Activated T-helper 1 cell treated with anti-CD3 and anti-CD28 coated beads, Interleukin-12 subunit alpha, Interleukin-12 subunit beta, Interleukin-2, Interleukin-4 antibody, amounts not matched to agents 30 ng/mL and 10 ng/mL and 1 ng/mL, durations not matched to agents 14 hours and 24 hours and 36 hours (primary cell): ENCODE measurements at places on chromosomes 6 and 20. TPM values are rescaled to one million over a fixed set of nuclear protein-coding genes. Genes with fewer than 3 reads are reported as not detected.

LTB gene
- 270 and 277 TPM in 2 replicates for total RNA-seq

PROKR2 gene
- not detected in 2 replicates for total RNA-seq

EYS gene
- not detected in 2 replicates for total RNA-seq

DACT2 gene
- 2.1 and 2.3 TPM in 2 replicates for total RNA-seq

GRCh38 chr6:131628726-131629125, 684 bp upstream of the MED23 start:
- H3K36me3 ChIP-seq, result peaks cover 7% of the 10 kb centered on the region
- no peaks in the 10 kb centered on the region for H3K27me3 ChIP-seq
- DNase-seq, result no peak
- peak overlapping the region; percentile 94 for H3K27ac ChIP-seq
- peaks cover 36% of the 10 kb centered on the region for H3K4me1 ChIP-seq

- no peaks in the 10 kb centered on the region for H3K4me1 ChIP-seq
- H3K27me3 ChIP-seq, result no peaks in the 10 kb centered on the region
- no peaks in the 10 kb centered on the region for H3K36me3 ChIP-seq
These were observed 200.6 kb downstream of the MAFB start for GRCh38 chr20:40488401-40488800.

DNA sequence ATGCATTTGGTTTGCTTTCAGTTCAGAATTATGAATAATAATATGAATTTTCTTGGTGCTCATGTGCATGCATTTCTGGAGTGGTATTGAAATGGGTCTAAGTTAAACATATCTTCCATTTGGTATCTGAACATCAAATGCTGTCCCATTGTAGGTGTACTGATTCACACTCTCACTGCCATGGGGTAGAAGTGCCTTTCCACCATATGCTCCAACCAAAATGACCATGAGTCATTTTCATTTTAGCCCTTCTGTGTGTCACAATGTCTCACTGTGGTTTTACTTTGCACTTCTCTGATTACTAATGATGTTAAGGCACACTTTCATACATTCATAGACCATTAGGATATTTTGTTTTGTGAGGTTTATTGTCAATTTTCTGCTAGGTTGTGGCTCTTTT, 211.9 kb downstream of the HAO1 start:
- no peaks in the 10 kb centered on the region for H3K4me1 ChIP-seq
- no peak overlapping the region for H3K27ac ChIP-seq
- H3K27me3 ChIP-seq, result no peaks in the 10 kb centered on the region
- no peak overlapping the region for H3K4me3 ChIP-seq

GRCh38 chr6:108738684-108739416, 109.4 kb upstream of the ARMC2 start:
- H3K36me3 ChIP-seq, result no peaks in the 10 kb centered on the region
- DNase-seq, result no peak
- no peak overlapping the region for H3K27ac ChIP-seq
- no peaks in the 10 kb centered on the region for H3K4me1 ChIP-seq
- H3K27me3 ChIP-seq, result peaks cover 13% of the 10 kb centered on the region

GRCh38 chr6:16872543-16873235, 111.4 kb upstream of the ATXN1 start:
- no peak overlapping the region for H3K27ac ChIP-seq
- no peak for DNase-seq
- peaks cover 20% of the 10 kb centered on the region for H3K27me3 ChIP-seq
- H3K4me1 ChIP-seq, result no peaks in the 10 kb centered on the region
- H3K36me3 ChIP-seq, result no peaks in the 10 kb centered on the region

DNA sequence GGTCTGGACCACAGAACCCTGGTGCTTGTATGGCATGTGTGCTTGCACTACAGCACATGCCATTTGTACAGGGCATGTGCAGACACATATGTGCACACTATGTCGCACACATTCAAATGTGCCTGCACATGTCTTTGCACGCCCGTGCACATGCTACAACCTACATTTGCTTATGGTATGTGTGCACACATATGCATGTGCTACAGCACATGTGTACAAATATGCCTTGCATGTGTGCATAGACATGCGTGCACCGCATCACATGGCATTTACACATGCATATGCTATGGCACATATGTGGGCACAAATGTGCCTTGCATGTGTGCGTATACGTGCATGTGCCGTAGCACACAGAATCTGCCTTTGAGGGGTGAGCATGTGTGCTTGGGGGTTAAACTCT, 90.5 kb downstream of the DHX35 start:
- DNase-seq, result no peak
- H3K4me3 ChIP-seq, result no peak overlapping the region
- peaks cover 7% of the 10 kb centered on the region for H3K27me3 ChIP-seq
- H3K4me1 ChIP-seq, result peaks cover 4% of the 10 kb centered on the region

DNA sequence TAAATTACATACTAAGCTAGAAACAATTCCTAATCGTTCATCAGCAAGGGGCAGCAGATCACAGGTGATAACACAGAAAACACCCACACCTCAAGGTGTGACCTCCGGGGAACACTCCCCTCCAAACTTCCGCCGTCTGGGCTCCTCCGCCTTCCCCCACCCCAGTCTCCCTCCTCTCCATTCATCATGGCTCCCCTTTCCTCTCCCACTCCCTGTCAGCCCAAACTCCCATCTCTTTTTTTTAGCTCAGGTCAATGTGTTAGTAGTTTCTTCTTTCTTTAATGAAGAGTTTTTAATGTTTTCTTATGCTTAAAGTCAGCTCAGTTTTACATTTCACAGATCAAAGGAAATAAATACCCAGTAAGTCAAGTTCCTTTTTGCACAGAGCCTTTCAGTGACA, 20.7 kb downstream of the CNKSR3 start:
- peaks cover 5% of the 10 kb centered on the region for H3K27me3 ChIP-seq
- H3K27ac ChIP-seq, result no peak overlapping the region
- DNase-seq, result no peak

DNA sequence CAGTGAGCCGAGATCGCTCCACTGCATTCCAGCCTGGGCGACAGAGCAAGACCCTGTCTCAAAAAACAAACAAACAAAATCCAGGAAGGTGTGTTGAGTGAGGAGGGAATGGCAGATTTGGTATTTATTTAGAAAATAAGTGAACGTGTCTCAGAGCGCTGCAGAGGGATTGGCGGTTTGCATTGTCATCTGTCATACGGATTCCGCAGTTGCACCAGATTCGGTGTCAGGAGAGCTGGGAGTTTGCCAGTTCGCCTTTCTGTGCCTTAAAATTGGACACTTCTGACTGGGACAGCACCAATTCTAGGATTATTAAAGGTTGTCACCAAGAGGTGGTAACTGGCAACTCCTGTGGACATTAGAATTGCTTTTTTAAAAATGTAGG, 912 bp downstream of the SNRNP48 start:
- H3K4me3 ChIP-seq, result peak overlapping the region; percentile 100
- H3K27ac ChIP-seq, result no peak overlapping the region
- H3K27me3 ChIP-seq, result no peaks in the 10 kb centered on the region
- peaks cover 15% of the 10 kb centered on the region for H3K36me3 ChIP-seq
- H3K4me1 ChIP-seq, result peaks cover 40% of the 10 kb centered on the region

DNA sequence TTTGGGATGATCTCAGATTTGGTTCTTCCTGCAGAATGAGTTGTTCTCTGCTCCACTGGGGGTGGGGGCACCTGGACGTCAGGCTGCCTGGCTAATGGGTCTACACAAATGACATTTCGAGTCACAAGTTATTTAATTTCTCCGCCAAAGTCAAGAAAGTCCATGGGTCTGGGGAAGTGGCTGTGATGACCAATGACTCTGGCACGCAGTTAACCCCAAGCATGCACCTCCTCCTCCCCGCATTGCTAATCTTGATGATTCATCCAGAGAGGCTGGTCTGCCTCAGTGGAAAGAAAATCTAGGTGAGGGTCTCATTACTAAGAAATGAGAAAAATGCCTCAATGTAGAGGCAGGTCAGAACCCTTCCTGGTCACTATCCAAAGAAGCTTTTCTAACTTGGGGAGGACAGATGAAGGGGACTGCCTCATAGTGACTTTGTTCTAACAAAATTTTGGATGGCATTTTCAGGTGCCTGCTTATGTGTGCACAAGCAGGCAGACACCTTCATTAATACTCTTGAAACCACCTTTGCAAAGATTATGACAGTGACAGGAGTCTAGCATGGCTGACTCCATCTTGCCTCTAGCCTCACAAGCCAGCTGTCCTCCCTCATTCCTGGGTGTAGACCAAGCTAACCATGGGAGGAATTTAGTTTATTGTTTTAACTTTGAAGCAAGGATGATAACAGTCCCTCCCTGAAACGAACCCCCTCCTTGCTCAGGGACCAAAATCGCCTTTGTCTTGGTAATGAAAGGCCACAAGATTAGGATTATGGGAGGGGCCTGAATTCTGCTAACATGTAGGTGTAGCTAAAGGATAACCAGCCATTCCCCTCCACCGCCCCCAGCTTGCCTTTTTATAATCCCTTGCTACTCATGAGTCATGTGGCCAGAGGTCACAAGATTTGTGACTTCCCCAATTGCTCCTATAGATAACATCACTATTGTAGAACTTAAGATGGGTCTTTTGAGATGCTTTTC, 98.6 kb upstream of the MRPS10 start:
- H3K27me3 ChIP-seq, result no peaks in the 10 kb centered on the region
- H3K27ac ChIP-seq, result peak overlapping the region; percentile 80
- peaks cover 74% of the 10 kb centered on the region for H3K4me1 ChIP-seq
- no peak for DNase-seq

GRCh38 chr6:123105561-123105960, 109.5 kb downstream of the CLVS2 start:
- no peak overlapping the region for H3K27ac ChIP-seq
- no peaks in the 10 kb centered on the region for H3K4me1 ChIP-seq
- no peaks in the 10 kb centered on the region for H3K36me3 ChIP-seq
- DNase-seq, result no peak
- H3K27me3 ChIP-seq, result no peaks in the 10 kb centered on the region

DNA sequence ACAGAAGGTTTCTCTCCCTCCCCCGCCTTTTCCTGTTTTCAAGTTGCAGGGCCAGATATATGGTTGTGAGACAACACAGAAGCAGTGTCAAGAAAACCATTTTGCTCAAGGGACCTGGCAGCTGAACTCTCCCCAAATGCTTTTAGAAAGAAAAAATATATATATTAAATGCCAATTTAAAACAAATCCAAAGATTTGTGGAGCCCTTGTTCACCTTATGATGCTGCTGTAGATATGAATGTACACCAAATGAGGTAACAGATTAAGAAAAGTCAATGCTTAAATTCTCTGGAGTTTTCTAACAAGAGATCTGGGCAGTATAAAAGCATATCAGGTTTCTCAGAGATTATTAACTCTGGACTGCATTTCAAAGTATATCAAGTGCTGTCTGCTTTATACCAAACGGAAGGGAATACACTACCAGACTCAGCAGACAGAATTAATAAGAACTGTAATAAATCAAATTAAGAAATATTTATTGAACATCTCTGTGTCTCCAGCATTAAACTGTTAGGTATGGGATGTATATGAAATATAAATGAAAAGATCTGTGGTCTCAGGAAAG, 357.5 kb downstream of the HDGFL1 start:
- no peaks in the 10 kb centered on the region for H3K4me1 ChIP-seq
- no peak for DNase-seq
- H3K27ac ChIP-seq, result no peak overlapping the region
- peaks cover 2% of the 10 kb centered on the region for H3K27me3 ChIP-seq
- H3K4me3 ChIP-seq, result no peak overlapping the region

DNA sequence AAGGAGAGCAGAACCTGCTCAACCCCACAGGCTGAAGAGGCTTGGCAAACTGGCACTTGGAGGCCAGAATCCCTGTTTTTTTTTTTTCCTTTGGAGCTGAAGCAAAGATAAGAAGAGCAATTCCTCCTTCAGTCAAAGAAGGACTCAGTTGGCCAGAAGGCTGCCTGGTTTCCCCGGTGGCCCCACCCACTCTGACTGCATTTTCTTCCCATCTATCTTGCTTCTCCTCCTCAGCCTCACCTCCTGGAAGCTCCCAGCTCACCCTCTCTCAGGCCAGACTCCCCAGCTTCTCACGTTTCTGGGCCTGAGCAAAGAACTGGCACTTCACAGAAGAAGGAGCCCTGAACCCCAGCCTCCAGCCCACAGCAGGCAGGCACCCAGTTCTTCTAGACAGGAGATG, 2.4 kb downstream of the LRFN2 start:
- H3K4me1 ChIP-seq, result peaks cover 24% of the 10 kb centered on the region
- no peak for DNase-seq
- no peak overlapping the region for H3K27ac ChIP-seq
- no peaks in the 10 kb centered on the region for H3K36me3 ChIP-seq

GRCh38 chr20:33733654-33734576, 2.1 kb downstream of the ZNF341 start:
- H3K4me3 ChIP-seq, result peak overlapping the region; percentile 34
- H3K4me1 ChIP-seq, result peaks cover 27% of the 10 kb centered on the region

- H3K27ac ChIP-seq, result no peak overlapping the region
- H3K4me1 ChIP-seq, result no peaks in the 10 kb centered on the region
- no peaks in the 10 kb centered on the region for H3K27me3 ChIP-seq
- no peak overlapping the region for H3K4me3 ChIP-seq
These were observed 103.6 kb downstream of the PDE7B start for GRCh38 chr6:135955099-135955498.

GRCh38 chr6:41720262-41720620, 15.2 kb downstream of the TFEB start:
- no peak overlapping the region for H3K4me3 ChIP-seq
- peaks cover 13% of the 10 kb centered on the region for H3K4me1 ChIP-seq
- DNase-seq, result no peak
- H3K27me3 ChIP-seq, result no peaks in the 10 kb centered on the region
